Upper lobe of left lung (tissue), 6 donors: ENCODE measurements at places on chromosomes 7 and 10.
A peak's percentile ranks its signal among the peaks of the same experiment; 100 is the strongest.

GRCh38 chr10:3622427-3622826 lies 162.6 kb downstream of the KLF6 start:
- no peaks in the 10 kb centered on the region for H3K36me3 ChIP-seq
- H3K4me1 ChIP-seq, result no peaks in the 10 kb centered on the region
- DNase-seq, result no peak
- no peaks in the 10 kb centered on the region for H3K27me3 ChIP-seq
- H3K4me3 ChIP-seq, result no peak overlapping the region
- H3K27ac ChIP-seq, result no peak overlapping the region

GRCh38 chr7:94409200-94409948 lies 14.7 kb downstream of the COL1A2 start:
- no peaks in the 10 kb centered on the region for H3K4me1 ChIP-seq
- no peak for DNase-seq
- H3K36me3 ChIP-seq, result no peaks in the 10 kb centered on the region
- H3K4me3 ChIP-seq, result no peak overlapping the region
- H3K27ac ChIP-seq, result no peak overlapping the region
- H3K27me3 ChIP-seq, result no peaks in the 10 kb centered on the region

- no peaks in the 10 kb centered on the region for H3K27me3 ChIP-seq
- H3K4me1 ChIP-seq, result no peaks in the 10 kb centered on the region
- no peak overlapping the region for H3K4me3 ChIP-seq
- H3K36me3 ChIP-seq, result peaks cover 41% of the 10 kb centered on the region
- peak; percentile 8 for DNase-seq
Measured at GRCh38 chr10:132345345-132345744, 13.4 kb downstream of the LRRC27 start.

DNA sequence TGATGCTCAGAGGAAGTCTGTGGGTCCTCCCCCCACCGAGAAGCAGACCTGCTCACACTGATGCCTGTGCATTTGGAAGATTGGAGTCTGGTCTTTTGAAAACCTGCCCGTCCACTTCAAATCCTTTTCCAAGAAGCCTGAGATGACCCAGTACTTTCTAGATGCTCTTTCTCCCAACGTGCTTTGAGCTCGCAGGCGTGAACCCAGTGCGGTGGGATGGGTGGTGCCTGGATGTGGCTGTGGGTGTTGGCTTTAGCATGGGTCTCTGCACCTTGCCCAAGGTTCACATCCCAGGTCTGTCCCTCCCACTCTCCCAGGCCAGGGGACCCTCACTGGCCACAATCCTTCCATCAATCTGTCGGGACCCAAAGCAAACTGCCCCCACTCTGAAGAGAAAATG lies 170.2 kb downstream of the ADARB2 start:
- no peak overlapping the region for H3K4me3 ChIP-seq
- no peaks in the 10 kb centered on the region for H3K27me3 ChIP-seq
- no peaks in the 10 kb centered on the region for H3K4me1 ChIP-seq
- no peak overlapping the region for H3K27ac ChIP-seq
- H3K36me3 ChIP-seq, result no peaks in the 10 kb centered on the region

GRCh38 chr10:17872191-17873091 lies 63.3 kb downstream of the MRC1 start:
- DNase-seq, result no peak
- H3K27me3 ChIP-seq, result no peaks in the 10 kb centered on the region
- H3K4me1 ChIP-seq, result no peaks in the 10 kb centered on the region
- no peak overlapping the region for H3K27ac ChIP-seq
